Urothelium cell line (cell line): ENCODE measurements at places on chromosomes 7 and 10.

DNA sequence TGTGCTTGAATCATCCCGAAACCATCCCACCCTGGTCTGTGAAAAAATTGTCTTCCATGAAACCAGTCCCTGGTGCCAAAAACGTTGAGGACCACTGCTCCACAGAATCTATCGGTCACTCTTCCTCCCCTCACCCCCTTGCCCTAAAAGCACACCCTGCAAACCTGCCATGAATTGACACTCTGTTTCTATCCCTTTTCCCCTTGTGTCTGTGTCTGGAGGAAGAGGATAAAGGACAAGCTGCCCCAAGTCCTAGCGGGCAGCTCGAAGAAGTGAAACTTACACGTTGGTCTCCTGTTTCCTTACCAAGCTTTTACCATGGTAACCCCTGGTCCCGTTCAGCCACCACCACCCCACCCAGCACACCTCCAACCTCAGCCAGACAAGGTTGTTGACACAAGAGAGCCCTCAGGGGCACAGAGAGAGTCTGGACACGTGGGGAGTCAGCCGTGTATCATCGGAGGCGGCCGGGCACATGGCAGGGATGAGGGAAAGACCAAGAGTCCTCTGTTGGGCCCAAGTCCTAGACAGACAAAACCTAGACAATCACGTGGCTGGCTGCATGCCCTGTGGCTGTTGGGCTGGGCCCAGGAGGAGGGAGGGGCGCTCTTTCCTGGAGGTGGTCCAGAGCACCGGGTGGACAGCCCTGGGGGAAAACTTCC lies 784 bp upstream of the SERPINE1 start:
- peak; percentile 91 for DNase-seq

GRCh38 chr10:28800144-28800543 lies 122.8 kb downstream of the BAMBI start:
- DNase-seq = no peak

DNA sequence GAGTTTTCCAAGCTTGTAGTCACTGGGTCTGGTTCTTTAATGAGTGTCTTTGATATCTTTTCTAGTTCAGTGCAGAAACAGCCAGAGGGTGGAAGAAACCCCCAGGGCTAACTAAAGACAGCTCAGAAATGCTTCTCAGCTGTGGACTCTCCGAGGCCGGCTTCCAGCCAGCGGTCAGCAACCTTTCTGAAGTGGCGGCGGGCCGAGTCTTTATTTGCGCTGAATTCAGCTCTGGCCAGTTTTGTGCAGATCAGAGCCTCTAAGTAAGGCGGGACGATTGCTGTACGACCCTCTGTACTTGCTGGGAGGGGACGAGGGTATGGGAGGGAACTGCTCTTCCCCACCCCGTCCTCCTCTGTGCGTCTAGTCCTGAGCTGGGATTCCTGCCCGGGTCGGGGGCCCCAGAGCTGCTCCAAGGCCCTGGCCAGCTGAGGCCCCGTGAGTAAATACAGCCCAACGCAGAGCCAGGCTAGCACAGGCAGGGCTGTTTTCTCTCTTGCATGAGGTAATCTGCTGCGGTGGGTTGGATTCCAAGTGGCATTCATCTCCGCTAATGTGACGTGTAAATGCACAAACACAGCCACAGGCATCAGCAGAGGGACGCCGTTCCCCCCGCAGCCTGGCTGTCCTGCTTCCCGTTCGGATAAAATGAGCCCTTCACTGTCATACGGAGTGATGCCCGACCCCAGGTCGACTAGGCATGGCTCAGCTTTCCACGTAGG lies 159.8 kb downstream of the PIP4K2A start:
- no peak for DNase-seq

GRCh38 chr7:21011153-21011552 lies 224.5 kb upstream of the SP8 start:
- DNase-seq = peak; percentile 25

DNA sequence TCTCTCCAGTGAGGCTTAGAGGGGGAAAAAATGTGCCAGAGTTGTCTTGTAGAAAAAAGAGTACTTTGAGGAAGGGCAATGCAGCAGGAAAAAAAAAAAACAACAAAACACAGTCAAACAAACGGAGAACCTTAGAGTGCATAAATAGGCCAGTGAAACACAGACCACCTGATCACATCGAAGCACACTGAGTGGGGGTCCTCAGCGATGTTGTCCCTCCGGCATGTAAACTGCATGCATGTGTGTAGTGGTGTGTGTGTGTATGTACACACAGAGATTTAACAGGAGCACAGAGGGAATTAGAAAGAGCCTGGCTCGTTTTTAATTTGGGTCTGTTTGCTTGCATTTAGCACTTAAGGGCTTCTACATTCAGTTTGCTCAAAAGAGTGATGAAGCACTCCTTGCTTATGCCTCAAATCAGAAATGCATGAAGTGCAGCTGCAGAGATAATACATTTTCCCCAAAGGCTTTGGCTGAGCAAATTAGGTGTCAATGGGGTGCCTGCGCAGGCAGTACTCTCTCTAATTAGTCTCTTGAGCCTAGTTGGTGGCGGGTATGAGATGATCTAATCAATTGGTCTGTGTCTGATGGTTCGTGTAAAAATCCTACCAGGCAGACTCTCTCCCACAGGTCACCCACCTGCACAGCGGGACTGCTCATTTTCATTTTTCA lies 62.7 kb upstream of the FZD1 start:
- no peak for DNase-seq

- no peak for DNase-seq
Observed at GRCh38 chr7:217781-218180, 25.4 kb downstream of the FAM20C start.

GRCh38 chr10:29089091-29089490 lies 199.8 kb upstream of the LYZL1 start:
- no peak for DNase-seq

- no peak for DNase-seq
Observed at GRCh38 chr10:12218991-12219390, 23.0 kb downstream of the CDC123 start.

GRCh38 chr7:112072541-112073245 lies 133.5 kb downstream of the DOCK4 start:
- DNase-seq = no peak

GRCh38 chr7:1144269-1144771 lies 15.7 kb downstream of the ZFAND2A start:
- DNase-seq = no peak

- no peak for DNase-seq
Observed at GRCh38 chr10:43362191-43362839, 9.1 kb upstream of the FXYD4 start.

DNA sequence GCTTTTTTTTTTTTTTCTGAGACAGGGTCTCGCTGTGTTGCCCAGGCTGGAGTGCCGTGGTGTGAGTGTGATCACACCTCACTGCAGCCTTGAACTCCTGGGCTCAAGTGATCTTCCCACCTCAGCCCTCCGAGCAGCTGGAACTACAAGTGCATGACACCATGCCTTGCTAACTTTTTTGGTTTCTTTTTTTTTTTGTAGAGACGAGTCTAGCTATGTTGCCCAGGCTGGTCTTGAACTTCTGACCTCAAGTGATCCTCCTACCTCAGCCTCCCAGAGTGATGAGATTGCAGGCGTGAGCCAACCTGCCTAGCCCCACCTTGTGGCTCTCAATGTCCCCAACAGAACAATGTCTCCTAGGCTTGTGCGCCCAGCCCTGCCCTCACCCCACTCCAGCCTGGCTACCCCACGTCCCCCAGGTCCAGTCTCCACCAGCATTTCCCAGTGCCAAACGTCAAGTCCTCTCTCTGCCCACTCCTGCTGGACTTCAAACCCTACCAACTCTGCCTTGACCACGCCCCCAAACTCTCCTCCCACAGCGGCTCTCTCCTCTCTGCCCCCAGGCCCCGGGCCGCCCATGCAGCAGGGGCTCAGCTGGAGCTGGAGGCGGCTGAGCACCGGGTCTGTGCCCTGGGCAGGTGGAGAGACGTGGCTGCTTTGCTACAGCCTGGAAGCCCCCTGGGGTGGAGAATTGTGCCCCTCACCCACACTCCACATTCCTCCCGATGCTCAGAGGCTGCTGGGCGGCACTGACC lies 18.9 kb downstream of the BHLHA15 start:
- no peak for DNase-seq

GRCh38 chr10:98636921-98637329 lies 190.2 kb upstream of the HPS1 start:
- no peak for DNase-seq

DNA sequence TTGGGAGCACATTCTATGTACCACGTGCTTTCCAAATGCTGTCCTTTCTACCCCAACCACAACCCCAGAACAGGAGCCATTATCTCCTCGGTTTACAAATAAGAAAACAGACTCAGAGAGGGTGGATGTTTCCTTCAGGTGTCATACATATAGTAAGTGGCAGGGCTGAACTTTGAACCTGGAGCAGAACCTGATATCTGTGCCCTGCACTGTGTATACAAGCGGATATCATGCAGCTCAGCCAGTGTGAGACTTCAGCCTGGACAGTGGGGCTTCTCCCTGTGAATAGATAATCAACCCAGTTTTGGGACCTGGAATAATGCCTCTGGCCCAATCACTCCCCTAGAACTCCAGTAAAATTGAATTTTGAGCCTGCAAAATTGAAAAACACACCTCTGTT lies 341.1 kb downstream of the GRID1 start:
- no peak for DNase-seq

- no peak for DNase-seq
Observed at GRCh38 chr10:34633374-34633773, 181.7 kb downstream of the PARD3 start.
